SK-N-MC (cell line): ENCODE measurements at places on chromosomes 3 and 15.

DNA sequence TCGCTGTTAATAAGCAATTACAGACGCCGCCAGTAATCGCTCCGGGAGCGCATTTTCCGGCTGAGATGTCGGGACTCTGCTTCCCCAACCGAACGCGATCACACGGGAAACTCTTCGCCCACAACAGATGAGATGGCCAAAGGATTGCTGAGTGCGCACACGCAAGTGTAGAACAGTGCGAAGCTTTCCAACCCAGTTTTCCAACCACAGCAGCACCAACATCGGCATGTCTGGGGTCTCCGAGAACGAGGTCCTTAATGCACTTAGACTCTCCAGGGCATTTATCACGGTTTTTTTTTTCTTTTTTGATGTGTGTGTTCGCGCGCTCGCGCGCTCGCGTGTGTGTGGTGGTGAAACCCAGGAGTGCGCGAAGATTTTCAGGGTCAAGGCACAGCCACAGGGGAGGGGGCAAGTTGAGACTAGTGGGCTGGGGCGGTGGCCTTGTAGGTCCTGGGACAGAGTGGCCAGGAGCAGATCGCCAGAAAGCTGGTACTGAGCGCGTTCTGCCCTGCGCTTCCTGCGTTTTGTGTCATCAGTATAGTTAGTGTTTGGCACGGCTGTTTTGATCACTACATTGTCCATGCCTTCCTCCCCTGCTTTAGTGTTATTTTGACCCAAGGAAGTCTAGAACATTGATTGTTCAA lies 1.8 kb upstream of the EOMES start:
- DNase-seq = no peak

GRCh38 chr15:89912145-89912673 lies 543 bp downstream of the ARPIN start:
- no peak for DNase-seq

DNA sequence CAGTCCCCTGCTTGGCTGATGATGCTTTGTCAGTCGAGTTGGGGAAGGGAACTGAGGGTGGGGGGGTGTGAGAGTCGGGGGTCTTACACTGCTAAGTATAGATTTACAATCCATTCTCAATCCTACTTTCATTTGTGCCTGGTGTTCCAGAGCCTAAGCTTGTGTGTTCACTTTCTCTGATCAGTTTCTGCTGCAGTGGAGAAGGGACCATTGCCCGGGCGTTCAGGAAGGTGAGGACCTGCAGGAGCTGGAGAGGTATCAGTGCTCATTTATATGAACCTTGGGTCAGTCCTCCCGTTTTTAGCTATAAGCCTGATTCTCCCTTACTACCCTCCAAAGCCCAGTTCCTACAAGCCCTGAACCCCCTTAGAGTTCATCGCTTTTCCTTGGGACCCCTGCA lies 41.0 kb upstream of the TRAK1 start:
- DNase-seq = no peak

GRCh38 chr15:95559875-95560394 lies 770.6 kb upstream of the NR2F2 start:
- no peak for DNase-seq

DNA sequence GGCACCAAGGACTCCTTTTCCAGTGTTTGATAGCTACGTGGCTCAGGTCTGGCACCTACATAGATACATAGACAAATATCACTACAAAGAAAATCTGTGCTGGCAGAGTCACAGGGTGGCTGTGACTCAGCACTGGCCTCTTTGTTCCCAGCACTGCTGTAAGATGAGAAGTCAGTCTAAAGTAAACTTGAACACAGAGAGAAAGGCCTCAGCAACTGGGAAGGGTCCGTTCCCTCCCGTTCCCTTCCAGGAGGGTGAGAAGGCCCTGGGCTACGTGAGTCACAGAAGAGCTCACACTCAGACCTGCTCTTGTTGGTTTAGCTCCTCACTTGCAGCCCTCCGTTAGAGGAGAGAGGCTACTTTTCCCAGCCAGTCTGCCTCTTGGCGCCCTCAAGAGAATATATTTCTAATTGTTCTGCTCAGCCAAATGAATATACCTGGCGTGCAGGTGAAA lies 23.1 kb downstream of the ANXA2 start:
- no peak for DNase-seq

DNA sequence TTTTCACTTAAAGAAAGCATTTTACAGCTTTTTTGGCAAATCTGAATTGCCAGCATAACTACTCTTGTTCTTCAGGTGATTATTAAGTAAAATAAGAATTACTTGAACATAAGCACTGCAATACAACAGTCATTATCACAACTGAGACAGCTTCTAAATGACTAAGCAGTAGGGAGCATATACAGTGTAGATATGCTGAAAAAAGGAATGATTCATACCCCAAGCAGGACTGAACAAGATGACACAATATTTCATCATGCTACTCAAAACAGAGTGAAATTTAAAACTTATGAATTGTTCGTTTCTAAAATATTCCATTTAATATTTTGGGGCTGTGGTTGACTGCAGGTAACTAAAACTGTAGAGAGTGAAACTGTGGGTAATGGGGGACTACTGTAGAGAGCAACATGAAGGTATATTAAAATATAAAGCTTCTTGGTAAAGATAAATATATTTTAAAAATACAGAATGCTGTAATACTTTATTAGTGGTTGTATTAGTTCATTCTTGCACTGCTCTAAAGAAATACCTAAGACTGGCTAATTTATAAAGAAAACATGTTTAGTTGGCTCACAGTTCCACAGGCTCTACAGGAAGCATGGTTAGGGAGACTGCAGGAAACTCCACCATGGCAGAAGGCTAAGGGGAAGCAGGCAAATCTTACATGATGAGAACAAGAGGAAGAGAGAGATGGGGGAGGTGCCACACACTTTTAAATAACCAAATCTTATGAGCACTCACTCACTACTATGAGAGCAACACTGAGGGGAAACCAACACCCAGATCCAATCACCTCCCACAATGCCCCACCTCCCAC lies 84.8 kb downstream of the DCLK3 start:
- no peak for DNase-seq

DNA sequence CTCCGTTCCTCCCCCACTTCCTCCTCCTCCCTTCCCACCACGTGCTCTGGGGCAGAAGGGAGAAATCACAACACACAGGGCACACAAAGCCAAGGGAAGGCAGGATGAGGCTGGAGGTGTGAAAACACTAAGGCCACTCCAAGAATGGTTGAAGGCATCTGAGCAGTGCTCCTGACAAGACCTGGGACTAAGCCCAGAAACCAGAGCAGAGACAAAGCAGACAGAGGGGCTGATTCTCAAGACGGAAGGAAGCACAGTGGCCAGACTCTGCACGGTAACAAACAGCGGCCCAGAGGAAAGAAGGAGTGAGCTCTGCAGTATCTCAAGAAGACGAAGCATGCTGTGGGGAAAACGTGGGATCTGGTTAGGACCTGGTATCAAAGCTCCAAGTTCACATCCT lies 78.1 kb downstream of the ADCY5 start:
- DNase-seq = no peak

- no peak for DNase-seq
These were observed 39.4 kb upstream of the SMAD3 start for GRCh38 chr15:67025719-67026609.

- DNase-seq = no peak
These were observed 509.9 kb downstream of the SHQ1 start for GRCh38 chr3:72338082-72338941.

GRCh38 chr3:30294241-30294667 lies 312.1 kb upstream of the TGFBR2 start:
- no peak for DNase-seq

DNA sequence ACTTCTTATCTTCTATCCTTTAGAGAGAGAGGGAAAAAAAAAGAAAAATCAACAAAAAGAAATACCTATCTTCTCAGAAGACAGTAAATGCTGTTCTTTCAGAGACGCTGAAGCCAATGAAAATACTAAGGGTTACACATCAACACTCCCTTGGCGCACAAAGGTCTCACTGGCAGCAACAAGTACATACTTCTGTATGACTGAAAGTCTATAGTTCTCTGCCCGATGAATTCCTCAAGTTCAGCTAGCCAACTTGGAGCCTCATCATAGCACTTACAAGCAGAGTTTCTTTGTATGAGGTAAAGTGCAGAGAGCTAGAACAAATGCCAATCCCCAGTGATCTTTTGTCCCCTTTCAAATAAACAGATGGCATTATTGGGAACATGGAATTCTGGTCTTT lies 62.7 kb downstream of the CPNE4 start:
- DNase-seq = no peak

- no peak for DNase-seq
These were observed 65.0 kb downstream of the SMARCC1 start for GRCh38 chr3:47716656-47717055.

DNA sequence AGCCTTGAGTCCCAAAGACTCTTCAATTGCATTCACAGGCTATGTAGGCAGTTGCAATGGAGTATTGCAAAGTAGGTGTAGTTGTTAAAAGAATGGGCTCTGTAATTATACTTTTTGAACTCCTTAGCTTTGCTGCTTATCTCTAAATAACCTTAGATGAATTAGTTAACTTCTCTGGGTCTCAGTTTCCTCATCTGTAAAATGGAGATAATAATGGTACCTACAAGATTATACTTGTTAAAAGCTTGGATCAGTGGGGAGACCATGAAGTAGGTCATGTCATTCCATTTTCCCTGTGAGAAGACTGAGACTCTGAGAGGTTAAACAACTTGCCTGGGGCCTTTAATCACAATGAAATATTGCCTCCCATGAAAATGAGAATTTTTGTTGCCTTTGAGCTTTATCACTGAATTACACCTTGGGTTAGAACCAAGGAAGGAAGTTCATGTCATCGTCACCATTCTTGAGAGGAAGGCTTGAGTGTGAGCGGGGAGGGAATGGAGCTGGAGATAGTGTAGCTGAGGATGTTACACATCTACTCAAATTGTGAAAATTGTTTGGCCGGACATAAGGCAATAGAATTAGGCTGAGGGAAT lies 38.1 kb downstream of the CTDSPL start:
- no peak for DNase-seq

DNA sequence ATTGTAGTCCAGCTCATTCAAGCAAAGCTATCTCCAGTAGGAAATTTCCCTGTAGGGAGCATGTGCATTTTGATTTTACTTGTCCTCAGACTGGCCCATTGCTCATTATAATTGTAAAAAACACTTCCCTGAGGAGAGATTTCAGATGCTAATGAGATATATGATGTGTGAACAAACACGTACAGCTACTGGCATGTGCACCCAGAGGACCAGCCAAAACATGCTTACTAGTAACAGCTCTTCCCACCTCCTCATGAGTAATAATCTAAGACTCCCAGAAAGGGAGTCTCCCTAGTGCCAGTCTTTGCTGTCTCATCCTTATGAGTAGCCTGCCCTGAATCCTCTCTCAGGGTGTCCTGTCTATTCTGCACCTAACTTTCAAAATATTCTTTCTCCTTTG lies 43.4 kb downstream of the FBXO22 start:
- no peak for DNase-seq

- no peak for DNase-seq
These were observed 14.6 kb upstream of the IL17RD start for GRCh38 chr3:57179580-57180410.

DNA sequence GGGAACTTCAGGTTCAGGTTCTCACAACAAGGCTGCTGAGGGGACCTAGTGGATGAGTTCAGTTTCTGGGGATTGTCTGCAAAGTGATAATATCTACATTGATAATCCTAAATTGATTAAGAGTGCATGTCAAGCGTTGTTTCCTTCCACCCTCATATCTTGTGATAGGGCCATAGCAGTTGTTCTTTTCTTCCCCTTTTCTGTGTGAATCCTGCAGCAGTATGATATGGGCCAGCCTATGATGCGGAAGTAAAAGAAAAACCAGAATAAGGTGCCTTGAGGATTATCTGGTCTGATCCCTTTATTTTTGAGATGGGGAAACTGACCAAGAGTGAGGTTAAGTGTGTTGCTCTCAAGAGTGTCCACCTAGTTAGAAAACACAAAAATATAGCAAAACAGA lies 86.2 kb downstream of the MITF start:
- no peak for DNase-seq

- DNase-seq = no peak
These were observed 136.6 kb downstream of the MCTP2 start for GRCh38 chr15:94367726-94368535.

GRCh38 chr3:58627570-58627885 lies 39.0 kb downstream of the FAM3D start:
- no peak for DNase-seq

DNA sequence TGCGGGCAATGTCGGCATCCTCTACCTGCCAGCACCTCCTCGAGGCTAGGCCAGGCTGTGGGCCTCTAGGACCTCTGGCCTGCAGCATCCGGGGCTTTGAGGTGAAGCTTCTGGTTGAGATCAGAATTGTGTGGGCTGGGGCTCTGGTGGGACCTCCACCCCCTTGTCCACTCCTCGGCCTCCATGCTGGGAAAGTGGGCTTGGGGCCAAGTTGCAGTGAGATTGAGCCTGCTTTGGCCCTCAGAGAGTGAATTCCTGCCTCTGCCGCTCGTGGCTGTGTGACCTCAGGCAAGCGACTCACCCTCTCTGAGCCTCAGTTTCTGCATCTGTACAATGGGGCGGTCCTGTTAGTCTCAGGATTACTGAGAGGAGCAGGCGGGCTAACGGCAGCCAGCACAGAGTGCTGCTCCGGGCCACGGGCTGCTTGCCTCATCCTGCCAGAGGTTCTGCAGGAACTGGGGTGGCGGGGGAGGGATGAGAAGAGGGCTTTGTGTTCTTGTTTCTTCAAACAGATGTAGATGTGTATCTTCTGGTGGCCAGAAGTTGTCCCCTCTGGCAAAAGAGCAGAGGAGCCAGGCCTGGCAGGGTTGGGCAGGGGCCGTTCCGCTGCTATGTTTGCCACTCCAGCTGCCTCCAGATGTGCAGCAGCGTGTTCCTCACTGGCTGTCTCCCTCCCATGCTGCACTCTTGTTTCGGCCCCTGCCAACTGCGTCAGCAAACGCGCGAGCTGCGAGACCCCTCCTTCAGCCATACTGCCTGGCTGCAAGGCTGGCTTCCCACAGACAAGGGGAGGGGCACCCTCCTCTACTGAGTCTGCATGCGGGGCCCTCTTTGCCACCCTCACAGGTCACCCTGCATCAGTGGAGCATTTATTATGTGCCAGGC lies 33.7 kb downstream of the FBLN2 start:
- no peak for DNase-seq

GRCh38 chr3:187945374-187945773 lies 200.1 kb upstream of the BCL6 start:
- no peak for DNase-seq

DNA sequence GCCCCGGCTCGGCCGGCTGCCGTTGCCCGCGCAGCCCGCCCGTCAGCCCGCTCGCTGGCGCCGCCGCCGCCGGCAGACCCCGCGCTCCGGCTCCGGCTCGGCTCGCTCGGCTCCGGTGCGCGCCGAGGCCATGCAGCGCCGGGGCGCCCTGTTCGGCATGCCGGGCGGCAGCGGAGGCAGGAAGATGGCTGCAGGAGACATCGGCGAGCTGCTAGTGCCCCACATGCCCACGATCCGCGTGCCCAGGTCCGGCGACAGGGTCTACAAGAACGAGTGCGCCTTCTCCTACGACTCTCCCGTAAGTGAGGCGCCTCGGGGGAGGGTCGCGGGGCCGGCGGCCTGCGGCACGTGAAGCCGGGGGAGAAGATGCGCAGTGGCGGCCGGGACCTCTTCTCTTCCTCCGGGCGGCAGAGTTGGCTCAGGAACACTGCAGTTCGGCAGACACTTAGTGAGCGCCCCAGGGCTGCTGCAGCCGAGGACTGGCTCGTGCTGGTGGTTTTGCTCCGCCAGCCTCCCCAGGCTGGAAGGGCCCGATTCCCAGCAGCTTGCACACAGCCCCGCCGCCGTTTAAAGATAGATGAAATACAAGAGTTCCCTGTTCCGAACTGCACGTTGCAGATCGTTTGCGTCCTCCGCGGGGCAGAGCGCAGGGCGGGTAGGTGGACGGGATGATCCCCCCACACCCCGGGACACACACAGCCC lies 407 bp downstream of the USP13 start:
- no peak for DNase-seq

GRCh38 chr3:139311557-139311956 lies 32.3 kb upstream of the MRPS22 start:
- DNase-seq = no peak

GRCh38 chr15:29355477-29355876 lies 85.9 kb upstream of the NSMCE3 start:
- no peak for DNase-seq
